Tibial nerve (tissue), 4 donors: ENCODE measurements at places on chromosomes 2 and 18. TPM values are rescaled to one million over a fixed set of nuclear protein-coding genes. Genes with fewer than 3 reads are reported as not detected.

The RELCH gene
- total RNA-seq, result 54.6 TPM

DNA sequence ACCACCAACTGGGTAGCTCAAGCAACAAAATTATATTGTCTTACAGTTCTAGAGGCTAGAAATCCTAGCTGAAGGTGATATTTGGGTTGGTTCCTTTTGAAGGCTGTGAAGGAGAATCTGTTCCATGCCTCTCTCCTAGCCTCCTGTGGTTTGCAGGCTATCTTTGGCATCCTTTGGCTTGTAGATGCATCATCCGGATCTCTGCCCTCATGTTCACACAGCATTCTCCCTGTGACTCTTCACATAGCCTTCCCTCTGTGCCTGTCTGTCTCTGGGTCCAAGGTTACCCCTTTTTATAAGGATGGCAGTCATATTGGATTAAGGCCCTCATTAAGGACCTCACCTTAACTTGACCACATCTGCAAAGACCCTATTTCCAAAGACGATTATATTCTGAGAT is 78.6 kb upstream of the MAP3K20 start:
- DNase-seq, result no peak

GRCh38 chr2:110785439-110785838 is 53.1 kb downstream of the ACOXL start:
- DNase-seq, result no peak

DNA sequence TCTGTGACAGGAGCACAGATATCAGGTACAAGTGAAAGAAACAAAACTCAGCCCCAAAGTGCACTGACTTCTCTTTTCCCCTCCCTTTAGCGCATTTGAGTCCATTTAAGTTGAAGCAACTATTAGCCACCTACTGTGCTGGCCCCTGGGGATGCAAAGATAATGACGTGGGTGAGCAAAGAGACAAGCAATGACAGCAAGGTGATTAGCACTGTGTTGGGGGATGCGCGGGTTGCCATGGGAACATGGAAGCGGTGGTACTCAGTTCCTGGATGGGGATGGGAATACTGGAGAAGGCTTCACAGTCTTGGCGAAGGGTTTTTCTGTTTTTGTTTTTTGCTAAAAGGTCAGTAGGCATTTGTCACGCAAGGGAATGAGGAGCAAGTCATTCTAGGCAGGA is 205.8 kb downstream of the LDLRAD4 start:
- no peak for DNase-seq

The MC2R gene
- not detected for total RNA-seq

The VWC2L gene
- total RNA-seq, result not detected

The DSG1 gene
- total RNA-seq, result not detected
